ENCODE measurements at places on chromosomes 3 and 15.

DNA sequence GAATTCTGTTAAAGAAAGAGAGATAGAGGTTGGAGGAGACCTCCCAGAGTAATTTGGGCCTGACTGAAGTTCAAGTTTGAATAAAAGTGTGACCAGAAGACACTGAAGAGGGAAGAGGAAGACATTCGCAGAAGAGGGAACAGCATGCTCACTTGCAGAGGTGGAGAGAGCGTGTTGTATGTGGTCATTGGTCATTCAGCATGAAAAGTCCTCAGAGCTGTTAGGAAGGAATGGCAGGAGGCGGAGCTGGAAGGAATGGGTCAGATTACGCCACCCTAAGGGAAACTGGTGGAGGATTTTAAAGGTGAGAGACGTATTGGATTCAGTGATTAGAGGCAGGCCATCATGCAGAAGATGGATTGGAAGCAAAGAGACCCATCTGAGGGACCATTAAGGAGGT, 41.6 kb downstream of the IQCH start:
- DNase-seq, result no peak

GRCh38 chr3:13044496-13045240, 28.6 kb downstream of the IQSEC1 start:
- no peak for DNase-seq

GRCh38 chr3:136753326-136753939, 1.3 kb upstream of the STAG1 start:
- DNase-seq, result no peak

DNA sequence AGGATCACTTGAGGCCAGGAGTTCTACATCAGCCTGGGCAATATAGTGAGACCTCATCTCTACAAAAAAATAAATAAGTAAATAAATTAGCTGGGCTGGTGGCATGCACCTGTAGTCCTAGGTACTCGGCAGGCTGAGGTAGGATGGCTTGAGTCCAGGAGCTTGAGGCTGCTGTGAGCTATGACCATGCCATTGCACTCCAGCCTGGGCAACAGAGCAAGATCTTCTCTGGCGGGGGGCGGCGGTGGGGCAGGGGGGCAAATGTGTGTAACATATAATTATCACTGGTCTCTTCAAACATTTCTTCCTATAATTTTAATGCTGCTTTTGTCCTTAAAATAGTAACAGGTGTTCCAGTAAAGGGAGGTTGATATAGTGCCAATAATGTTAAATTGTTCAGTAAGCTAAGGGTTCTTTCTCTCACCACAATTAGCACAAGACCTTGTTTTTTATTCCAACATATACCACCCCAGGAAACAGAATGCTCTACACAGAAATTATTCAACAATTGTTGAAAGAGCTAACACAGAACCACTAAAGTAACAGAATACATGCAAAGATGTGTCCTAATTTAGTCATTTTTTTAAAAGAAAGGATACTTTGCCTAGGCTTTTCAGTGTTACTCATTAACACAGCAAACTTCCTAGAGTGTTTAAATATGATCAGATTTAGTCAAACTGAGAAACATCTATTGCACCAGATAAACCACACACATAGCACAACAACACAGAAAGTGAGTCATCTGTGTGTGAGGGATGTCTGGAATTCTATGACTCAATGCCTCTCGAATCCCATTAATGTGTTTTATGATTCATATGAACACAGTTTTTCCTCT, 29.1 kb downstream of the ANKRD28 start:
- DNase-seq, result peak; percentile 12

DNA sequence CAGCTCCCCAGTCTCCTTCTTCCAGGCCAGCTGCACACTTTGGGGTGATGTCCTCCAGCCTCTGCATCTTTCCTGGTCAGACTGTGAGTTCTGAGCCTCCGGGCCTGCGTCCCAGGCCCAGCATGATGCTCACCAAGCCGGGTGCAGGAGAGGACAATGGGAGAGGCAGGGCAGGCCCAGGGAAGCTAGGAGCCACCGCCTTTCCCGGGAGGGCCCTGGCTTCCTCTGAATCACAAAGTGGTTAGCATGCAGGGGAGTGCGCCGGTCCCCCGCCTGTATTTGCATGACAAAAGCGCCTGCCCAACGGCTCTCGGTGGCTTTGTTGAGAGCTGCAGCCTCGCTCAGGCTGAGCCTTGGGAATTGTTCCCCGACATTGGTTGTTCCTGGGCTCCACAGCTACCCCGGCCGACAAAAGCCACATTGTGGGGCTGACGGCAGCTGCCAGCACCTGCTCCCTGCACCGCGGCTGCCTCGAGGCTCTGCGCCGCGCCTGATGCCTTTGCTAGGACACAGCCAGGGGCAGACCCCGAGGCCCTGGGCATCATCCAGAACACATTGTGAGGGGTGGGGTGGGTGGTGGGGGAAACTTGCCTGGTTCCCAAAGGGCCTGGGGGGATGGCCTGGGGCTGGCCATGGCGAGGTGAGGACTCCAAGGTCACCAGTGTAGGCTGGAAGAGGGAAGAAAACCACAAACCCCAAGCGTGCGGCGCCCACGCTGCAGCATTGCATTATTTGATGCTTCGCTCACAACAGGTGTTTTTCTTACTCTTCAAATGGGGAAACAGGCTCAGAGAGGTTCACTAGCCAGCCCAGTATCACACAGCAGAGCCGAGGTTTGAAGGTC, 20.0 kb upstream of the KLF13 start:
- DNase-seq, result no peak

DNA sequence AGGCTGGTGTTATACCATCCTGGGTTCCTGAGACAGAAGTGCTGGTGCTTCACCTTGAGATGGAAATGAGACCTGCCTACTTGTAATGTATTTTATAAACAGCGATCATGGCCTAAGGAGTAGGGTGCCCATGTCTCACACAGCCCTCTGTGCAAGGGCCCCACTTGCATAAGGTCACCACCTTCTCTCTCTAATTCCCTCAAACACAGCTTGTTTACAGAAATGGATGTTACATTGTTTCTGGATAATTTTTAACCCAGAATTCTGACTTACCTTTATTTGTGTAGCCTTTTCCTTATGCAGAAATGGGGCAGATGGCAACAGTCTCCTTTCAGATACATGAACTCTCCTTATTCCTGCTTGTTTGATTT, 95.1 kb upstream of the UMPS start:
- no peak for DNase-seq

- DNase-seq, result no peak
Observed at GRCh38 chr3:28745436-28745835, 396.8 kb upstream of the AZI2 start.

GRCh38 chr3:46848271-46849044, 14.8 kb downstream of the MYL3 start:
- no peak for DNase-seq

GRCh38 chr3:173584838-173585831, 187.6 kb downstream of the NLGN1 start:
- DNase-seq, result no peak

DNA sequence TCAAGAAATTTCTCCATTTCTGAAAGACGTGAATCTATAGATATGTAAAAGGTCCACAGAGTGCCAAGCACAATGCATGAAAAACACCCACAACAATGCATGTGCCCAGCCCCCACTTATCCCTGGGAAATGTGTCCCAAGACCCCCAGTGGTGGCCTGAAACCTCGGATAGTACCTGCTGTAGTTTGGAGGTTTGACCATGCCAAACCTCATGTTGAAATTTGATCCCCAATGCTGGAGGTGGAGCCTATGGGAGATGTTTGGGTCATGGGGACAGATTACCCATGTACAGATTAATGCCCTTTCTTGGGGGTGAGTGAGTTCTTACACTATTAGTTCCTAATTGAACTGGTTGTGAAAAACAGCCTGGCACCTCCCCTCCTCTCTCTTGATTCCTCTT, 21.4 kb upstream of the MYZAP start:
- no peak for DNase-seq

DNA sequence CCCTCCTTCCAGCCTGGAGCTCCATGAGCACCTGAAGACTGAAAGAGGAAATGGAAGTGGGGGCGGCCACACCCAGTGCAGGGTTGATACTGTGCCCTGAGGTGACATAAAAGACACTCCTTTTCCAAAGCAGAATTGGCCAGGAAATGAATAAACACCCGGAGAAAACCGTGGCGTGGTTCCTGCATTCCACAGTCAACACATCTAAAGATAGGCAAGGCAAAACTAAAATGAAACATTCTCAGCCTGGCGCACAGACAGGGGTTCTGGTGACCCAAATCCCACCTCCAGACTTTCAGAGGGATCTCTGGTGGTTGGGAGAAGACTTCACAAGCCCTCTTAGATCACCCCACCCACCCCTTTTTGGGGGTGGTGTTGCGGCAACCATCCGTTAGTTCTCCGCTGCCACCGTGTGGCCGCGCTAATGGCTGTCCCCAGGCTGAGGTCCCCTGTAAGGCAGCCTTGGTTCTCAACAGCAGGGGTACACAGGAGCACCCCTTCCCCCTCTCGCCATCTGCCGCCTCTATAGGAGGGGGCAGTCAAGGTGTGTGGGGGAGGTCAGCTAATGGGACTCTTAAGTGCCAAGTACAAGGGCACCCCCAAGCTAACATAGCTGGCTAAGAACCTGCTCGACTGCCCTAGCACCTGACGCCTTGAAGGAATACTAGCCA, 2.5 kb upstream of the MST1R start:
- DNase-seq, result peak; percentile 11

DNA sequence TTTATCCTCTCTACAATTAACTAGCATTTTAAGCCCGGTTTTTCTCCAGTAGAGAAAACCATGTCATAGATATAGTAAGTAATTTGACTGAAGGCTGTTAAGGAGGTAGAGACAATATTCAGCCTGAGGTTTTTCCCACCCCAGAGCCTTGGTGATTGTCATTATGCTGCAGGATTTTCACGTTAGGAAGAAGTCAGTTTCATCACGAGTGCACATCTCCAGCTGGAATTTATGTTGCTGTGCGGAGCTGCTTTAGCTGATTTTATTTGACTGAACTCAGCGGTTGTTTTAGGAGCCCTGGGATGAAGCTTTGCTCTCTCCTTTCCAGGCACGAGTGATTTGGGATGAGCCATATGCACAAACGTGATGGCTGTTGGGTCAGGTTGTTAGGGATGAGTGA, 271.3 kb upstream of the RGMA start:
- DNase-seq, result no peak

DNA sequence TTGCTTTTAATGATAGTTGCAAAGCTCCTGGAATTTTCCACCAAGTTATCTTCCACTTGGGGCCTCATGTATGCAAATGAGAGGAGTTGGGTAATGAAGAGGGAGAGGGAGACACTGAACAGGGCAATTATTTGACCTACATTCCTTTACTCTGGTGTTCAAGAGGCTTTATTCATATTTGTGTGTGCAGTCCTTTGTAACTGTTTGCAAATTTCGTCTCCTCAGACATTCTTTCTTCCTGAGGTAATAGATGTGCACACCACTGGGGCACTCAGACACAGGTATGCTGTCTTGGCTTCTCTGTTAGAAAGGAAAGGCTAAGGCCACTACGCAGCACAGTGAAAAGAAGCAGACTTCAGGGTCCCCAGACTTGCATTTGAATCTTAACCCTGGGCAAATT, 189.7 kb upstream of the IL12A start:
- DNase-seq, result no peak

DNA sequence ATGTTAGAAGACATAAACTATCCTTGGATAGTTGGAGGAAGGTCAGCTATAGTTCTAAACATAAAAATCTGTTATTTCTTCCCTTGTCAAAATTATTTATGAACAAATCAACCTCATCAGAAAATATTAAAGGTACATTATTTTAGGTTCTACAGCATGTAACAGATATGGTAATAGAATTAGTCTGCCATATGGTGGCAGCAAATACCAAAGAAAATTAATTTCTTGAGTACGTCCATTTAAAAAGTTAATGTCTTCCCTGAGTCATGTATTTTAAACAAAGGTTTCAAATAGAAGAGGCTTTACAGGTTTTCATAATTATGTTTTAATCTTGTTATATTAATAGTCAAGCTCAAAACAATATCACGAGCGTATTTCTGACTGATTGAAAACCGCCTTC, 17.9 kb upstream of the ANKRD28 start:
- no peak for DNase-seq

- no peak for DNase-seq
Observed at GRCh38 chr3:69766638-69767037, 27.4 kb downstream of the MITF start.

DNA sequence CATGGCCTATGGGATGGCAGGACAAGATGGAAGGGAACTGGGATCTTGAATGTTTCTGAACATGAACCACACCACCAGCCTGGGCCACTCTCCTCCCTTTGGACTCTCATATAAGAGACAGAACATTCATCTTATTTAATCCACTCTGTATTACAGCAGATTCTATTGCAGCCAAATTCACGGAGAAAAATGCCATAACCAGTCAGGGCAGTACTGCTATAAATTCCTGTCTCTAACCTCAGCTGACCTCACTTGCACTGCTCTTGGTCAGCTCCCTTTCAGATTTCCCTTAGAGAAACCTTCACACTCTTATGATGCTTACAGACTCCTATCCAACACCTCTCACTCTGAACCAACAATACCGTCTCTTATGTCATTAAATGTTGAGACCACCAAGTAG, 101.4 kb downstream of the RYK start:
- DNase-seq, result no peak

DNA sequence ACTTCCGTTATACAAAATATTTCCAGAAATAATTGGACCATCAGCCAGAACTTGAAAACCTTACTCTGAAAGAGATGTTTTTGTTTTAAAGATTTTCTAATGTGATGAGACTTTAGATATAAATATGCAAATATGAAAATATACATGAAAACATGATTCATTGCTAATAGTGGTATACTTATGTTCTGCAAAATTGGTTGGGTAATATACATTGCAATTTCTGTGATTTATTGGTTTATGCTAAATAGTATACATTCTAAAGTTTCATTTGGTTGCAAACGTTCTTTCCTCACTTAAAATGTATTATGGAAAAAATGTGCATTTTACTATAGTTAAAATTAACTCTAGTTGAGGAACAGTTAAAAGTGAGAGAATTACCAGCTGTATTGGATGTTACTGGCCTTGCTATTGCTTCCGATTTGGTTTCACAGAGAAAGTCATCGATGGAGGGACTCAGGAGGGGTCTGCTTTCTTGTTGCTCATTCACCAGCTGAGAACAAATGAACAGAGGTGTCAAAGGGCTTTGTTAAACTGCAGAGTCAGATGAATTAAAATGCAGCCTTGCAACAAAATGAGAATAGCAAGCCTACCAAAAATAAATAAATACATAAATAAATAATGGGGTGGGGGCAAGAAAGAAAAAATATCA, 149.3 kb downstream of the PEX5L start:
- no peak for DNase-seq

- no peak for DNase-seq
Observed at GRCh38 chr3:178950676-178951075, 120.9 kb downstream of the ZMAT3 start.

DNA sequence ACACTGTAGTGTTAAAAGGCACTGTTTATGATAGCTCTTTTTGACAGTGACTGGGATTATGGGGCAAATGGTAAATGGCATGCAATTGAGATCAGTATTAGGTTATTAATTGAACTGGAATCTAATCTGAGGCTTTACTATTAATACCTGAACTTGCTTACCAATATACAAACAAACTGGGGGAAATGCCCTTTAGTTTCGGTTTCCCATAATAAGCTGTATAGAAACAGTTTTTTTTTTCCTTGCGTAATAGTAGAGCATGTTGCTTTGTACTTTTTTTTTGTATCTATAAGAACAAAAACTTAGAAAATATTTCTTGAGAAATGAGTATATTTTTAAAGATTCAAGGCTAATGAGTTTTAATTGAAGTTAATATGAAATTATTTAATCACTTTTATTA, 95.0 kb downstream of the FNDC3B start:
- no peak for DNase-seq
